Ovary (tissue), 10 donors: ENCODE measurements at places on chromosomes 4 and X.

DNA sequence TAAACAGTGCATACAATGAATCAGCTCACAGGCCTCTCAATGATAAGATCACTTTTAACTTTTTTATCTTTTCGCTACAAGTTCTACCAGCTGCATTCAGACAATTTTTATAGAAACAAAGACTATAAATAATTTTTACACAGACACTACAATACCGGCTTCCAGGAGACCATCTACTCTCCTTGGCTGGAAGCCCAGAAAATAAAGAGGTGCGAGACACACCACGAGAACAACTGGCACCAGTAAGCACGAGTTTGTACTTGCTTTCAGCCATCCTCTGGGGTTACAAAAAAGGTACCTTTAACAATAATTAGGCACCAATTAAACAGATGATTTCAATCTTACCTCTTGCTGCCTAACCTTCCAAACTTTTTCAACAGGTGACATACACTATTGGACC lies 11.2 kb upstream of the PRDX4 start:
- DNase-seq, result no peak

DNA sequence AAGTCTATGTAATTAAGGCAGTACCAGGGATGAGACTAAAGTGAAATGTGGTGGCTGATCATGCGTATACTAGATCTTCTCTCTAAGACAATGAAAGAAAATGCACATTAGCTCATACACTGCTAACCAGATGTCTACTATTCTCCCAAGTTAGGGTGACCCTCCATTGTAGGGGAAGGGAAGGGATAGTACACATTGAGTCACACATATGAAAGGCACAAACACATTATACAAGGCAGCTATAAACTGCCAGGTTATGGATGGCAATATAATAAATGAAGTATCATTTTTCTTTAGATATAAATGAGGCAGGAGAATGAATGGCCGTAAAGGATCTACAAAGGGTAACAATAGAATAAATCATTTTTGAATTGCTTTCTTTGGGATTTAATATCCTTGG lies 4.5 kb downstream of the SHROOM3 start:
- DNase-seq, result no peak

DNA sequence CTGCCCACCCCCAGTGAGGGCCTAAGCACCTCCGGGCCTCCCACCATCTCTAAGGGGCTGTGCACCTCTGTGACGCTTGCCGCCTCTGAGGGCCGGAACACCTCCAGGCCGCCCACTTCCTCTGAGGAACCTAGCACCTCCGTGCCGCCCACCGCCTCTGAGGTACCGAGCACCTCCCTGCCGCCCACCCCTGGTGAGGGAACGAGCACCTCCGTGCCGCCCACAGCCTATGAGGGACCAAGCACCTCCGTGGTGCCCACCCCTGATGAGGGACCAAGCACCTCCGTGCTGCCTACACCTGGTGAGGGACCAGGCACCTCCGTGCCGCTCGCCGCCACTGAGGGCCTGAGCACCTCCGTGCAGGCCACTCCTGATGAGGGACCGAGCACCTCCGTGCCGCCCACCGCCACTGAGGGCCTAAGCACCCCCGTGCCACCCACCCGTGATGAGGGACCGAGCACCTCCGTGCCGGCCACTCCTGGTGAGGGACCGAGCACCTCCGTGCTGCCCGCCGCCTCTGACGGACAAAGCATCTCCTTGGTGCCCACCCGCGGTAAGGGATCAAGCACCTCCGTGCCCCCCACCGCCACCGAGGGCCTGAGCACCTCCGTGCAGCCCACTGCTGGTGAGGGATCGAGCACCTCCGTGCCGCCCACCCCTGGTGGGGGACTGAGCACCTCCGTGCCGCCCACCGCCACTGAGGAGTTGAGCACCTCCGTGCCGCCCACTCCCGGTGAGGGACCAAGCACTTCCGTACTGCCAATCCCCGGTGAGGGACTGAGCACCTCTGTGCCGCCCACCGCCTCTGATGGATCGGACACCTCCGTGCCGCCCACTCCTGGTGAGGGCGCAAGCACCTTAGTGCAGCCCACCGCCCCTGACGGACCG lies 977 bp downstream of the MAGEE1 start:
- DNase-seq, result peak; percentile 16

DNA sequence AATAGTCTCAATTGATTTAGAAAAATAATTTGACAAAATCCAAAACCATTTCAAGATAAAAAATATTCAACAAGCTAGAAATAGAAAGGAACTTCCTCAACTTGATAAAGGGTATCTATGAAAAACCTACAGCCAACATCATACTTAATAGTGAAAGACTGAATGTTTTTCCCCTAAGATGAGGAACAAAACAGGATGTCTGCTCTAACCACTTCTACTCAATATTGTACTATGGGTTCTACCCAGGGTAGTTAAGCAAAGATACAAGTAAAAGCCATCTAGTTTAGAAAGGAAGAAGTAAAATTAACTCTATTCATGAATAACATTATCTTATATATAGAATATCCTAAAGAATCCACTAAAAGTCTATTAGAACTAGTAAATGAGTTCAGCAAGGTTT lies 21.5 kb upstream of the SYTL5 start:
- no peak for DNase-seq
